ENCODE measurements at places on chromosomes 11 and 22.

DNA sequence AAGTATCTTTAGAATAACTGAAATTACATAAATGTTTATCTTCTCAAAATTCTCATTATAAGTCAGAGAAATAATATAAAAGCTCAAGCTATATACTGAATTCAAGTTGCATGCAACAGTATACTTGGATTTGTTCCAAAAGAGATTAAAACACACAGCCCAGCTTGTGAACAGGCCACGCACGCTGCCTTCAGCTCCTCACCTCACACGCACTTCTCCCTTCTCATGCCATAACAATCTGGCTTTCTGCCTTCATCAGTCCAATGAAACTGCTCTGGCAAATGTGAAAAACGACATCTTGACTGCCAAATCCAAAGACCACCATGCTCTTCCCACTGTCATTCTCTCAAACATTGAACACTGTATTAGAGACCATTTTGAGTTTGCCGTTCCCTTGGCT is 22.1 kb downstream of the ATP6V1E1 start:
- DNase-seq, result peak; percentile 67

DNA sequence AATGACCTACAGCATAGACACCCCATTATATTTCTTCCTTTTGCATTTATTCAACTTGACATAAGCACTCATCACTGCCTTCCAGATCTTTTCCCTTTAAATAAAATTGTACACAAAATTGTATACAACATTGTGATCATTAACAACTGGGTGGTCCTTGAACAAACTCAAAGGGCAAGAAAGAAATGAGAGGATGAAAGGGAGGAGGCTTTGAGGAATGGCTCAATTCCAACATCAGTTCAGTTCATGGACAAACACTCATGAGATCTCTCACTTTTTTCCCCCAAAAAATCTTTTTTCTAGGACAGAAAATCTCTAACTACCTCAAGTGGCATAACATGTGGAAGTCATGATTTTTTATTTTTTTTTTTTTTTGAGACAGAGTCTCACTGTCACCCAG is 113.7 kb downstream of the PLEKHA7 start:
- no peak for DNase-seq

- DNase-seq, result no peak
These were observed 32.7 kb downstream of the PRDM10 start for GRCh38 chr11:129969920-129970319.

DNA sequence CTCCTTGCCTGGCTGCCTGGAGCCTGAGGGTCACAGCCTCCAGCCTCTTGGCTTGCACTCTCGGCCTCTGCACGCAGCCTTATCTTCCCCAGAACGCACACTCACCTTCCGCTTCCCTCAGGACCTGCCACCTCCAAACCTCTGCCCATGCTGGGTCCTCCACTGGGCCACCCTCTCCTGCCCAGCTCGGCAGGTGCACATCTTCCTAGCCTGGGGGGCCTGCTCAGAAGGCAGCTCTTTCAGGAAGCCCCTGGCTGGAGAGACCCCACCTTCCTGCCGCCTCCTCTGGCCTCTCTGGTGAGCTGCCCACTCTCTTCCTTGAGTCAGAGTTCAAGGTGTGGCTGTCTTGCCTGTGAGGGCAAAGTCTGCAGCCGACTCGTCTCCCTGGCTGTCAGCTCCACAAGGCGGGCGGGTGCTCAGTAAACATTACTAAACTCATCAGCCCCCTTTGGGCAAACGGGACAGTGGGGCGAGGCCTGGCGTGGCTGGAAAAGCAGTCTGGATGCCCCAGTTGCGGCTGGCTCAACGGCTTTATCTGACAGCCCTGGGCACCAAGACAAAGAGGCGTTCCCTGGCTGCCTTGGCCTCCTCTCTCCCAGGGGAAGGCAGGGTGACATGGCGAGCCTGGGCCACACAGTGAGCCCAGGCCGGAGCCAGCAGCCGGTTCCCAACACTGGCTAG is 1.7 kb upstream of the LINC01488 start:
- DNase-seq, result no peak

GRCh38 chr11:78332174-78332866 is 85.3 kb downstream of the GAB2 start:
- no peak for DNase-seq

GRCh38 chr22:42272431-42272999 is 2.1 kb upstream of the TCF20 start:
- DNase-seq, result no peak

- DNase-seq, result peak; percentile 76
These were observed 23.9 kb downstream of the NEFH start for GRCh38 chr22:29503811-29504372.

DNA sequence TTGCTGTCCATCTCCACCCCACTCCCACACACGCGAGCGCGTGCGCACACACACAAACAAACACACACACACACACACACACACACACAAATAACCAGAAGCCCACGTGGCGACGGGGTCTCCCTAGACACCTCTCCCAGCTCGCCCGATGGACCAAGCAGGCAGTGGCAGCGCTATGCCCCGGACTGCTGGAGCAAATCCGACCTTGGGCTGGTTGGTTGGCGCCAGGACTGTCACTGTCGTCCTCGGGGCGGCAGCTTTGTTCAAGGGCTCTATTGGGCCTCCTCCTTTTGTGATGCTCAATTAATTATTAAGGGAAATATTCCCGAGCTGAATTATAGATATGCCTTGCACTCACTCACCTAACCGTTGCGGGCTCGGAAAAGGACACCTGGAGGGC is 1.7 kb upstream of the KCNA4 start:
- no peak for DNase-seq

DNA sequence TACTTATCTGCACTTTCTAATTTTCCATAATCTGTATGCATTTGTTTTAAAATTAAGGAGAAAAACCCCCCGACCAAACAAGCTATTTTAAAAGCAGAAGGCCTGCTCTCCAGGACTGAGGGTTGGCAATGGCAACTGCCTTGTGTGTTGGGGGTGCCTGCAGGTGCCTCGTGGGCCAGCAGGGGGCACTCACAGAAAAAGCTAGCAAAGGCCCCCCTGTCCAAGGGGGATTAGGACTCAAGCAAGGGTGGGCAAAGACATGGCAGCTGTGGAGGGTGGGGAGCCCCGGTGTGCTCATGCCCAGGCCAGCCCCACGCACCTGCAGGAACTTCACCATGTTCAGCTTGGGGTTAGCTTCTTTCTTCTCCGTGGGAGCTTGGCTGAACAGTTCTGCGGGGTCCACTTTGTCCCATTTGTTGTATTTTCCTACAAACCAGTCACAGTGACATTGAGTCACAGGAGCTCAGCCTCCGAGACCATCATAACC is 10.3 kb downstream of the TOP3B start:
- DNase-seq, result peak; percentile 54

DNA sequence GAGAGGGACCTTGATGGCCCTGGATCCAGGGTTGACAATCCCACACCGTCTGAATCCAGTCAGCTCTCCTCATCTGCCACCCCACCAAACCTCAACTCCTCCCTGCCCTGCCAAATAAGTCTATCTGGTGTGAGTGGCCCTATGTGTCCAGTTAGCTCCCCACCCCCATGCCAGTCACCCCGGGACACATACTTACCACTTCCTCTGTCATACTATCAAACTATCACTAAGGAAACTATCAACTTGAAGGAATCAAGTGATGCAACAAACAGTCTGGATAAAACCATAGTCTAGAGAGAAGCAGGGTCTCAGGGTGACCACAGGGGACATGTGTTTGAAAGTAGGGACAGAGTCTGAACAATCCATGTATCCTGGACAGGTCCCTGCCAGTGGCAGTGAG is 13.2 kb upstream of the CSF2RB start:
- DNase-seq, result no peak
